ENCODE measurements at places on chromosomes 5 and 9. TPM values are rescaled to one million over a fixed set of nuclear protein-coding genes. Genes with fewer than 3 reads are reported as not detected.

DNA sequence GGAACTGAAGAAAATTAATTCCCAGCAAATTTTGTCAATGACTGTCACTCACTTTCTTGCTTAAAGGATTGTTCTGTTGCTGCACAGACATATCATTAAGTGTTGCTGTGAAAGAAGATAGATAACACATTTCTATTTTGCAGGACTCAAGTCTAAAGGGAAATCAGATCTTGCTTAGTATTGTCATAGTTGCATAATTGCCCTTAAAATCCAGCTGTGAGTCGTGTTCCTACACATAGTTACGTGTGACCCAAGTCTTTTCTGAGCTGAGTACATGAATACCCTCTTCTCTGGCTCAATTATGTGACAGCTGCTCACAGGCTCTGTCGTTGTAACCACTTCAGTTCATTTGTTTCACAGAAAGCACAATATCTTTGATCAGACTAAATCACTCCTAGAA, 390.8 kb downstream of the DTWD2 start:
- DNase-seq: no peak

DNA sequence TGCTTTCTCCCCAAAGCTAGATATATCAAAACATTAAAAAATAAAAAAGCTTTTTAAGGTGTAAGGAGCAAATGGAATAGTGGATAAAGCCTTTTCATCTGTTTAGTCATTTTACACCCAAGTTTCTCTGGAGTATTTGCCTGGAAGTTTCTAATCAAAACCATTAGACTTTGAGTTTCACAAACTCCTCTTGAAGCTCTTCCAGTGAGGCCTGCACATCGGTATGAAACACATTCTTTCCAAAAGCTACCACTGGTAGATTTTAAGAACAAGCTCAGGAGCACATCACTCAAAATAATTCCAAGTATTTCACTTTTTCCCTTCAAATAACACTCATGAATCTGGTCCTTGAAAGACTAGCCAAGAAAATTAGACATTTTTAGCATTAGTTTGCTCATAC, 5.7 kb downstream of the TRIM52 start:
- no peak for DNase-seq

GRCh38 chr5:74889523-74890105, 23.4 kb upstream of the FAM169A start:
- DNase-seq: no peak

- no peak for DNase-seq
Measured at GRCh38 chr9:124458441-124458840, 8.2 kb downstream of the ADGRD2 start.

DNA sequence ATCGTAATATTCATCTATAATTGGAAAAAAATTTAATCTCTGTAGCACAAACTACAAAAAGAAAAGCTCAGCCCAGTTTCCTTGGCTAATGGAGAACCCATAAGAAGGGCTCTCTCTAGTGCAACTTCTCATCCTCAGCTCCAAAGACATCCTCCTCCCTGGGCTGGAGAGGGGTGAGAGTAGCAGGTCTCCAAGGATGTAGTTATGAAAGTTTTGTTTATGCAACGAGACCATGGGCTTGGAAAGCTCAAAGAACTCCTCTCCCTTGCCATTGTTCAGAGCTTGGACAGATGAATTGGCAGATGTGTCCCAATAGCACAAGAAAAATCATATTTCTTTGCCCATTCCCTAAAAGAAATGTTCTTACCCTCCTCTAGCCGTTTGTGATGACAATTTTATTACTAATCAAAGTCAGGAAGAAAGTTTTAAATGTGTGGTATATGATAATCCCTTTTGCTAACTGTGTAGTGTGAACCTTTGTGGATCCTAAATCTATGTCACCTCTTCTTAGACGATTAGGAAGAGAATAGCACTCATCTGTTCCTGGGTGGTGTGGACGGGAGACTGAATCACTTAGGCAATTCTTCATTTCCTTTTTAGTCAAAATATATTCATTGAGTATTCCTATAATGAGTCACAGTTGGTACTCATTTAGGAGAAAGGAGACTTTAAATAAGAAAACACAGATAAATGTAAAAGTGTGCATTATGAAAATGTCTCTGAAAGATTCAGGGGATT, 52.2 kb downstream of the GARNL3 start:
- no peak for DNase-seq

- DNase-seq: no peak
Measured at GRCh38 chr5:101977729-101978345, 318.2 kb downstream of the SLCO4C1 start.

DNA sequence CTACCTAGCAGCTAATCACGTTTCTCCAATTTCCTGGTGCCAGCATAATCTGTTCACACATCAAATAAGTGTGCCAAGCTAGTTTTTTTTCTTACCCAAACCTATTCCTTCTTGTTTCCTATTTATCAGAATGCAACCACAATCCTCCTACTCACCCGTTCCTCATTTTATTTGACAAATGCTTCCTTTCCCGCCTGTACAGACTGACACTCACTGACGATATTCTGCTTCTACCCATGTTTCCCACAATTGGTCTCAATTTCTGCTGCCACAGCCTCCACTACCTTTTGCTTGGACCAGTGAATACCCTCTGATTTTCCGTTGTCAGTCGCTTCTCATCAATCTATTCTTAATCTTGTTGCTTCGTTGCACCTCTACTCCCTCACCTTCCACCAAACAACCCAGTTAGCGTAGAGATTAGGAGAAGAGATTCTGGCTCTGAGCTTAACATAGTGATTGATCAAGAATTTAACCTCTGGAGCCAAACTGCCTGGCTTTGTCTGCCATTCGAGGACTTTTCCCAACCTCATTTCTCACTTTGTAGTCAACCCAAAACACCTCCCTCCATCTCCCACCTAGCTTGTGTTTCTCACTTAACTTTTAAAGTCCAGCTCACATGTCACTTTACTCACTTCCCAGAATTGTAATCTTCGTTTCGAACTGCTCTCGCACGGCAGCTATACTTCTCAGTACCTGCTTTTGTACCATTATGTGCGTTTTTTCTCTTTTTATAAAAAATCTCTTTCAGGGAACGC, 729 bp upstream of the TMEM38B start:
- DNase-seq: no peak

DNA sequence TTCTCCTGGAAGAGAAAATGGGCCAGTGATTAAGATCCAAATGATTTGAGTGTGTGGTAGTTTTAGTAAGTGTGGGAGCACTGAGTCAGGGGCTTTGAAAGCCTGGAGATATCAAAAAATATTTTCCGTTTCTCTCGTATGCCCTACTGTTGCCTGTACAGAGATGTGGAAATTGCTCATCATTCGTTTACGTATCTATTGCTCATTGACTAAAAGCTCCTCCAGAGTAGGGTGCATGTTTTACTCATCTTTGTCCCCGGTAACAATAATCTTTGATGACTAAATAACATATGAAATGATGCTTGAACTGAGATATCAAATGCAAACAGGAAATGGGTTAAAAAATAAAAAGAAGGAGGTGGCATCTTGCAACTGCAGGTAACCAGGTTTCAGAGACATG, 114.2 kb upstream of the FST start:
- DNase-seq: no peak

DNA sequence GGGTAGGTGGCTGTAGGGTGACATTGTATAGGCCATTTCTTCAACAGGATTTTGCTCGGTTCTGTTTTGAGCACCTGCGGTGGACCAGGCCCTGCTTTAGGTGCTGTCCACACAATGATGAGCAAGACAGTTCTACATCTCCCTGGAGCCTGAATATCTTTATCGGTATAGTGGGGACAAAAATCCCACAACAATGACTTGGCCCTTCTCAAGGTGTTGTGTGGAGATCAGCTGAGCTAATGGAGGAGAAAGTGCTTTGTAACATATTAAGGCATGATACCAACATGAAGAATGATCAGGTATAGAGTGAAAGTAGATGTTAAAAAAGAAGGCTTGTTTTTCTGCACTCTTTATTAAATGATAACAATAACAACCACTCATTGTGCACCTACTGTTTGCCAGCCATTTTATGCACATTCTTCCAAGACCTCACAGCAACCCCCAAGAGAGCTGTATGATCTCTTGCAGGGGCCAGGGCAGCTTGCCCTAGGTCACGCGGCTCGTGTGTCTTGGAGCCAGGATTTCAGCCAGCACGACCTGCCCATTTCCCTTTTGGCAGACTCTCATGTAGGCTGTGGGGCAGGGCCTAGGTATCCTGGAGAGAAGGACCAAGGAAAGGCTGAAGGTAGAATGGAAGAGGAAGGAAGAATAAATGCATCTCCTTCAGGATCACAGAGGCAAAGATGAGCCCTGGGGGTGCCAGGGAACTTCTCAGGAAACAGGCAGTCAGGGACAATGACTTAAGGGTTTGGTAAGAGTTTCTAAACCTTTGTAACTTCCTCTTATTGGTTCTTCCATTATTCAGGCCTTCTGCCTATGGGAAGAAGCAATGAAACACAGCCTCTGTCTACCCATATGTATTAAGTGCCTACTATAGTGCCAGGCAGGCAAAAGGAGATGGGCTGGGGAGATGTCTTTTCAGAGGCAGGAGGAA, 50.0 kb upstream of the PPARGC1B start:
- no peak for DNase-seq

DNA sequence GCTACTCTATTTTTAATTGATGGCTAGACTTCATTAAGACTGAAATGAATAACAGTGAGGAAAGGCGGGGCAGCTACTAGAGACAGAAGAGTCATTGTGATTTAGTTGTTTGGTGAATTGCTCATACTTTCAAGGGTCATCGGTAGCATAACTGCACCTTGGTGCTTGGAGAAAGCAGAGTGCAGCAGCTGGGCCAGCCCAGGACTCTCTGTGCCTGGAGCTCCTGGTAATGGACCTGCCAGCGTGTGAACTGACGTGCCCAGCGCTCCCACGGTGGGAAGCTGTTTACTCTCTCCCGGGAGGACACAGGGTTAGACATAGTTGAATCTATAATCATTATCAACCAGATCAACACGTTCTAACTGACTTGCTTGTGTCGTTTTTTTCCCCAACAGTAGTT, 42.9 kb downstream of the LURAP1L start:
- no peak for DNase-seq

DNA sequence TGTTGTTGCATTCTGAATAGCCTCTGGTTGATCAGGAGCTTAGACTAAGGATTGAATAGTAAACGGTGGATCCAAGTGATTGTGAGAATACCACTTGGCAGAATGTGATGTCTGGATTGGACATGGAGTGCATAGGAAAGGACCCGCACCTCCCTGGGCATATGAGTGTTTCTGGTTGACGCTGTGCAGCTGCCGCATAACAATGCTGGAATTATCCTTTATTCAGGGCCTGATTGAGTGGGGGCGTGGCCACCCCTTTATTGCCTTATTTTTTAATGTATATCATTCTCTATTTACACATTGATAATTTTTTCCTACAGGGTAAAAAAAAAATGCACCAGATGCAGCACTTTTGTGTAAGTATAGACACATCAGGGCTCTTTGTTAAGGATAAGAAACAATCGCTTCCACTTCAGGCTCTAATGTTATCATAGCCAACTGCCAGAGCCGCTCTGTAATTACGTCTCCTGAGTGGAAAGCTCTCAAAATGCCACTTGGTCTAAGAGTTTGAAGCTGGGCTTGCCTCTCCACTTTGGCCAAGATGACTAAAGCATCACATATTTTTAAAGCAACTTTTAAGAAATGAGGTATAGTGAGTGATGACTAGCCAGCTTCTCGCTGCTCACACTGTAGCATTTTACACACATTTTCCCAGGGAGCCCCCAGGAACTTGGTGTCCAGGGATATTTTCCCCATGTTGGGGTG, 5.7 kb downstream of the FGD3 start:
- no peak for DNase-seq

DNA sequence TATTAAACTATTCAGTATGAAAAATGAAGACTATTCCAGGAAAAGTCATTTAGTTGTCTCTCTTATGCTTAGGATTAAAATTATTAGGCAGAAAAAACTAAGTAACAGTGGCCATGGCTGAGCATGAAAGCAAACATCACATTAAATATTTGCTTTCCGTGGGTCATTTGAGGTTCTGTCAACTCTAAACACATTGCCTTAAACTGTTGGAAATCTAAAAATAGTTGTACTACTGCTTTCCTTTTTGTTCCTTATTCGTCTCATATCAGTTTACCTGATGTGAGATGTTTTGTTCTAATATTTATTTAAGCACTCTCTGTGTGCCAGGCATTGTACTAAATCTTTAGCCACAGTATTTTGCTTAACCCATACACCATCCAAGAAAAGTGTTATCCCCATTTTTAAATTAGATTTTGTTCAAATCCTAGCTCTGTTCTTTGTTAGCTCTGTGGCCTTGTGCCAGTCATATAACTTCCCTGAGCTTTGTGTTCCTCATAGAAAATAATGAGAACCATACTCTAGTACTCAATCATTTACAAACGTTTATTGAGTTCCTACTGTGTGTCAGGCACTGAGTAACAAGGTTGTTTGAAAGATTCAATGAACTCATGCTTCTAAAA, 18.7 kb upstream of the ZNF608 start:
- no peak for DNase-seq

GRCh38 chr5:54986269-54986654, 869 bp upstream of the ESM1 start:
- no peak for DNase-seq

- DNase-seq: peak; percentile 93
Measured at GRCh38 chr9:133335924-133336811, at the start of gene SURF6. SURF6 (minus strand) TSS chr9:133336188; CDS start chr9:133336132, 56 bp downstream.

DNA sequence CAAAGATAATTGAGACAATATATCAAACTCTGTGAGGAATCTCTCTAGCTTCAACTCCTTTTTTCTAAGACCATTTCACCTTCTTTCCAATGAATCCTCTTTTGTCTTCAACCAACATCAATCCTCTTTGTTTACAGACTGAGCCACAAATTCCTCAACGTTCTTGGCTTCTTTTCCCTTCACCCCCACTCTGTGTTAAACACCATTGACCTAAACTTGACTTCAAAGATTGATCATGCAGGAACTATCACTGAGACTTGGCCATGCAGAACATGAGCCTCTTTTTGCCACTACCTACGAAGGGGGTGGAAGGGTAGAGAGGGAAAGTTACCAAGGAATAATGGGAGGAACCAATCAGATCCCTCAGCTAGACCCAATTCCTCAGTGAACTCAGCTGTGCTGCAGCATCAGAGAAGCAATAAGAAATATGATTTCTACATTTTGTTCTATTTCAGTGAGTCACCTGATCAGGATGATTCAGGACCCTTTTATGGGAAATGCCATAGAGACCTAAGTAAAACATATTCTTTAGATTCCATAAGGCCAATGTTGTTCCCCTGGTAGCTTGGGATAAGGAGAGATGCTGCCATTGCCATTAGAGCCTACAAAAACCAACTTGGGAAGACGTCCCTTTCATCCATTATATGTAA, 187.7 kb upstream of the RGMB start:
- DNase-seq: no peak

- no peak for DNase-seq
Measured at GRCh38 chr5:164372892-164373291, 867.5 kb downstream of the MAT2B start.

GRCh38 chr5:16561660-16562059, 55.1 kb downstream of the RETREG1 start:
- no peak for DNase-seq

GRCh38 chr9:100602342-100602801, 24.5 kb downstream of the CAVIN4 start:
- DNase-seq: peak; percentile 60

GRCh38 chr5:137621861-137622823, 113.7 kb downstream of the KLHL3 start:
- no peak for DNase-seq

GRCh38 chr9:11577522-11577921, 964.7 kb upstream of the PTPRD start:
- no peak for DNase-seq

GRCh38 chr5:21070858-21071257, 1082.9 kb upstream of the CDH18 start:
- DNase-seq: no peak

Gene RABL6
- 114 TPM for total RNA-seq

Gene FCN2
- total RNA-seq: not detected

Gene RFK
- total RNA-seq: 12.0 TPM

Gene FNBP1
- total RNA-seq: 36.5 TPM

Gene SPATA31E1
- total RNA-seq: 0.09 TPM

Gene IFNA2
- not detected for total RNA-seq

Measured in H9 (cell line).